ENCODE measurements at places on chromosomes 11 and 22. TPM values are rescaled to one million over a fixed set of nuclear protein-coding genes. Genes with fewer than 3 reads are reported as not detected.

- peaks cover 11% of the 10 kb centered on the region for H3K36me3 ChIP-seq
Observed at GRCh38 chr11:9851366-9851765, 187.5 kb downstream of the SWAP70 start.

DNA sequence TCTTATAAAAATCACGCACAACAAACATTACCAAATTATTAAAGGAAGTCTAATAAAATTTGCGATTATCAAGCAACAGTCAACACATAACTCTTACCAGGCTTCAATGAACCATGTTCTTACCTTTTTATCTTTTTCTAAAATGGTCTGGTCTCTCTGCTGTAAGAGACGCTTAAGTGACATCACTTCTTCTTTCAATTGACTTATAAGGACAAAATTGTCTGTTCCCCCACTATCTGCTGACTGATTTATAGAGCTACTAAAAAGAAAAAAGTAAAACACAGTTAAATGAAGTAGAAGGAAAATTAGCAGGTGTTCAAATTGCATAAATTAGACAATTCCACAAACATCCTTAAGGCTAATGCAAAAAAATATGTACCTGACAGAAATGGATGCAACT, 10.9 kb downstream of the FAM76B start:
- DNase-seq, result no peak
- H3K27me3 ChIP-seq, result no peaks in the 10 kb centered on the region
- H3K4me1 ChIP-seq, result peaks cover 36% of the 10 kb centered on the region
- peaks cover 53% of the 10 kb centered on the region for H3K36me3 ChIP-seq
- H3K4me3 ChIP-seq, result no peak overlapping the region

- H3K4me1 ChIP-seq, result peaks cover 12% of the 10 kb centered on the region
- peak; percentile 1 for DNase-seq
- peaks cover 3% of the 10 kb centered on the region for H3K27me3 ChIP-seq
- H3K4me3 ChIP-seq, result no peak overlapping the region
- peak overlapping the region; percentile 70 for H3K27ac ChIP-seq
- H3K36me3 ChIP-seq, result no peaks in the 10 kb centered on the region
Observed at GRCh38 chr11:115924744-115925567, 420.7 kb upstream of the CADM1 start.

GRCh38 chr11:61198361-61198760, 5.0 kb upstream of the PGA3 start:
- H3K4me1 ChIP-seq, result no peaks in the 10 kb centered on the region
- H3K27ac ChIP-seq, result no peak overlapping the region
- H3K27me3 ChIP-seq, result peaks cover 25% of the 10 kb centered on the region
- no peaks in the 10 kb centered on the region for H3K36me3 ChIP-seq

GRCh38 chr11:5123802-5124521, 14.2 kb downstream of the OR52A5 start:
- no peaks in the 10 kb centered on the region for H3K36me3 ChIP-seq
- H3K27ac ChIP-seq, result no peak overlapping the region
- no peak overlapping the region for H3K4me3 ChIP-seq
- H3K4me1 ChIP-seq, result no peaks in the 10 kb centered on the region
- H3K27me3 ChIP-seq, result peaks cover 2% of the 10 kb centered on the region

Gene CTR9
- 46.2 TPM for total RNA-seq

DNA sequence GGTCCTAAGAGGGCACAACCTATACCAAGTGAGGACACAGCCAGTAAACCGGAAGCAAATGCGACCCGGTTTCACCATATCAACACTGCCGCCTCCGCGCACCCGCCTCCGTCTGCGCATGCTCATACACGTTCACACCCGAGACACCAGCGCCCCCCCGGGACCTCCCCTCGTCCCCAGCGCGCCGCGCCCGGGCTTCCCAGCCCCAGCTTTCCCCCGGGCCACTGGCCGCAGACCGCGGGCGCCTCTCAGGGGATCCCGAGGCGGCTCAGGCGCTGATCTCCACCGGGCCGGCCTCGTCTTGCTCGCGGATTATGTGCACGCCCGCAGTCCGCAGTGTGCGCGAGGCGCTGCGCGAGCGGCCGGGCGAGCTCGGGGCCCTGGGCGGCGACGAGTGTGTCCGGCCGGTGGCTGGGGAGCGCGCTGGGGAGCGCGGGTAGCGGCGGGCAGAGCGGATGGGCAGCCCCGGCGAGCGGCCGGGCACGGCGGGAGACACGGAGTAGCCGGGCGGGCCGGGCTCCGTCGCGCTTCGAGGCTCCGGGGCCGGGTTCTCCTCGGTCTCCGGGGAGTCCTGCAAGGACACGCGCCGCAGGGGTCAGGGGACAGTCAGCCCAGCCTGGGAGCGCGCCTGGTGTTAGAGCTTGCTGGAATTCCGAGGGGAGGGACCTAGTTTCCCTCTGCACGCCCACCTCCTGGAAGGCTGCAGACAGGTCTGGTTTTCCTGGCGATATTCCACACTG, 2.0 kb downstream of the HEPN1 start:
- peaks cover 10% of the 10 kb centered on the region for H3K4me1 ChIP-seq
- H3K36me3 ChIP-seq, result peaks cover 2% of the 10 kb centered on the region
- H3K27me3 ChIP-seq, result peaks cover 8% of the 10 kb centered on the region
- H3K4me3 ChIP-seq, result no peak overlapping the region

Gene KRTAP5-10
- total RNA-seq, result not detected

GRCh38 chr11:71293961-71294782, 41.8 kb upstream of the SHANK2 start:
- DNase-seq, result no peak
- H3K4me3 ChIP-seq, result no peak overlapping the region

Gene SCGB2A2
- not detected for total RNA-seq

Gene IL18
- total RNA-seq, result not detected

DNA sequence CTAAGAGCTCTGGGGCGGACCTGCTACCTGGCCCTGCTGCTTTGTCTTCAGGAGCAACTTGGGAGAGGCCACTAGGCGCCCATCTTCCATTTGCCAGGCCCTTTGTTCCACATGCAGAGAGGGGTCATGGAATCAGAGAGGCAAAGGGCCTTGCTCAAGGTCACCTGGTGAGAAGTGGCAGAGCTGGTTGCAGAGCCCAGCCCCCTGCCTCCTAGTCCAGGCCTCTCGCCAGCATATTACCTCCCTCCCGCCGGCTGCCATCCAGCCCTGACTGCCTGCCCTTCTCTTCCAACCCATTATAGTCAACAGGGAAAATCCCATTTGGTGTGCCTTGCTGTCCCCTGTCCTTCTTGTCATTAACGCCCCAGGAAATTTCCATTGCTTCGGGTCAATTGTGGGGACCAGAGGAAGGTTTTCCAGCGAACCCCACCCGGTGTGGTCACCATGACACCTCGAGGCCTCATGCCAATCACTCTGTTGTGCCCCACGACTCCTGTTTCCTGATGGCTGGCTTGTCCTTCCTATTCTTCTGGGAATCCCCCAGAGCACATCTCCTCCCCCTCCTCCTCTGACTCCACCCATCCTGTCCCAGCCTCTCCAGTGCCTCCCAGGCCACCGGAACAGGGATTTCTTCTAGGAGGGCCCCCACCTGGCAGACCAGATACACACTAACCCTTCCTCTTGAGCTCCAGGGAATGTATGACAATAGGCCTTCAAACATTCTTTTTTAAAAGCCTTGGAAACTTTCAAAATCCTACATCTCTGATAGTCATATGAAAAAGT, 77.0 kb downstream of the NECTIN1 start:
- H3K4me1 ChIP-seq, result no peaks in the 10 kb centered on the region
- no peak overlapping the region for H3K27ac ChIP-seq
- no peaks in the 10 kb centered on the region for H3K36me3 ChIP-seq
- no peaks in the 10 kb centered on the region for H3K27me3 ChIP-seq

Gene GRAMD4
- total RNA-seq, result 90.6 TPM

Gene SLC22A9
- total RNA-seq, result not detected

Gene IGLL1
- total RNA-seq, result not detected

DNA sequence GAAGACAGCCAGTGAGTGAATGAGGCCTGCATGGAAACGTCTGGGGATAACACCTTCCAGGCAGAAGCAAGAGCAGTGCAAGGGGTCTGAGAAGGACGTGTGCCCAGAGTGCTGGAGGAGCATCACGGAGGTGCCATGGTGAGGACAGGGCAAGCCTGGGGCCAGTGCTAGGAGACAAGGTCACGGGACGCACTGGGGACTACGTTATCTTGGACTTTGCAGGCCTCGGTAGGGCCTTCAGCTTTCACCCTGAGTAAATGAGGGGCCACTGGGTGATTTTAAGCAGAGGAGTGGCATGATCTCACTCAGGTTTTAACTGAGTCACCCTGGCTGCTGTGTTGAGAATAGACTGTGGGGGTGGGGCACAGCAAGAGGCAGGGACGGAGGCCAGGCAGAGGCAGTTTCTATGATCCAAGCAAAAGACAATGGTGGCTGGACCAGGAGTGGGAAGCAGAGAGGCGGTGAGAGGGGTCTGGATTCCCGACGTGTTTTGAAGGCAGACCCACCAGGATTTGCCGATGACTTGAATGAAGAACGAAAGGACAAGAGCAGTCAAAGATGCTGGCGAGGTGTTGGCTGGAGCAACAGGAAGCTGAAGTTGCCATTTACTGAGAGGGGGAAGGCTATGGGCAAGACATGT, 102.7 kb upstream of the PARVA start:
- peaks cover under 1% of the 10 kb centered on the region for H3K4me1 ChIP-seq
- no peak overlapping the region for H3K27ac ChIP-seq

Gene MMP27
- total RNA-seq, result not detected

DNA sequence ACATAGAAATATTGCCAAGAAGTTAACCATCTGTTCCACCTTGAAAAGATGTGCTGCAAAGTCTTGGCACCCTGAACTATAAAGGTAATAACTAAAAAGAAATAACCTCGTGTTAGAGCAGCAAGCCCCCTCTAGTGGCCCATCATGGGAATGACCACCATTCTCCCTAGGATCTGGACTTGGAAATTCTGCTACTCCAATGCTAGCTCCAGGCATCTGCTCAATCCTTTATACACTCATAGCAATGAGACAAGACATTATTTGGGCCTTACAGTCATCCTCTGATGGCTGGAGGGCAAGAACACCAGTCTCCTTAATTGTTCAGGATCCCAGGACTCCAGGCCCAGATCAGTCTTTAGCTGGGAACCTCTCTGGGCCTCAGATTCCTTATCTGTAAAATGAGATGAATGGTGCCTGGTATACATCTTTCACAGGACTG, 76.0 kb downstream of the CWC15 start:
- peaks cover 3% of the 10 kb centered on the region for H3K27me3 ChIP-seq
- no peaks in the 10 kb centered on the region for H3K4me1 ChIP-seq
- no peaks in the 10 kb centered on the region for H3K36me3 ChIP-seq
- no peak overlapping the region for H3K4me3 ChIP-seq
- no peak overlapping the region for H3K27ac ChIP-seq

- H3K27ac ChIP-seq, result no peak overlapping the region
- no peak for DNase-seq
- H3K4me1 ChIP-seq, result peaks cover 27% of the 10 kb centered on the region
- no peaks in the 10 kb centered on the region for H3K36me3 ChIP-seq
- H3K27me3 ChIP-seq, result peaks cover 26% of the 10 kb centered on the region
- no peak overlapping the region for H3K4me3 ChIP-seq
Observed at GRCh38 chr11:33696931-33697638, 3.5 kb downstream of the C11orf91 start.

DNA sequence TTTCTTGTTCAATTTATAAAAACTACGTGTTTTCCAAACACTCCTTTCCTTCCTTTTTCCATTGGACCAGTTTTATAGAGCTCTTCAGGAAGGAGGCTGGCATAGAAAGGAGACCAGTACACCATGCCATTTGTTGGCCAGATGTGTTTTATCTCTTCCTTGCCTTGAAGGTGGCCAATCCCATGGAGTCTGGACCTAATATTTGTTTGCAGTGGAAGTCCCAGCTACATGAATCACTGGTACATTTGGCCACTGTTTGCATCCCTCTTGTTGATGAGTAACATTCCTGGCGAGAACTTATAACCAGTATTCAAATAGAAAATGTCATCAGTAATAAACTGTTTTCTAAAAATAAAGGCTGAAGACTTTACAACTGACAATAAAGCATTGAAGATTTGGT, 110.2 kb downstream of the ANO3 start:
- H3K27ac ChIP-seq, result no peak overlapping the region
- no peaks in the 10 kb centered on the region for H3K4me1 ChIP-seq
- H3K36me3 ChIP-seq, result no peaks in the 10 kb centered on the region

GRCh38 chr11:33692013-33692504, 8.6 kb downstream of the C11orf91 start:
- H3K27me3 ChIP-seq, result peaks cover 12% of the 10 kb centered on the region
- H3K36me3 ChIP-seq, result no peaks in the 10 kb centered on the region
- no peak overlapping the region for H3K27ac ChIP-seq
- no peak for DNase-seq
- peaks cover 5% of the 10 kb centered on the region for H3K4me1 ChIP-seq

GRCh38 chr11:45365961-45366618, 79.9 kb upstream of the SYT13 start:
- H3K27me3 ChIP-seq, result peaks cover 33% of the 10 kb centered on the region
- no peaks in the 10 kb centered on the region for H3K36me3 ChIP-seq
- no peak overlapping the region for H3K27ac ChIP-seq
- peaks cover 2% of the 10 kb centered on the region for H3K4me1 ChIP-seq
- no peak overlapping the region for H3K4me3 ChIP-seq

Gene TRAF6
- 10.5 TPM for total RNA-seq

Gene SPI1
- total RNA-seq, result not detected

Gene APOA1
- total RNA-seq, result not detected

Gene OR10AG1
- not detected for total RNA-seq

DNA sequence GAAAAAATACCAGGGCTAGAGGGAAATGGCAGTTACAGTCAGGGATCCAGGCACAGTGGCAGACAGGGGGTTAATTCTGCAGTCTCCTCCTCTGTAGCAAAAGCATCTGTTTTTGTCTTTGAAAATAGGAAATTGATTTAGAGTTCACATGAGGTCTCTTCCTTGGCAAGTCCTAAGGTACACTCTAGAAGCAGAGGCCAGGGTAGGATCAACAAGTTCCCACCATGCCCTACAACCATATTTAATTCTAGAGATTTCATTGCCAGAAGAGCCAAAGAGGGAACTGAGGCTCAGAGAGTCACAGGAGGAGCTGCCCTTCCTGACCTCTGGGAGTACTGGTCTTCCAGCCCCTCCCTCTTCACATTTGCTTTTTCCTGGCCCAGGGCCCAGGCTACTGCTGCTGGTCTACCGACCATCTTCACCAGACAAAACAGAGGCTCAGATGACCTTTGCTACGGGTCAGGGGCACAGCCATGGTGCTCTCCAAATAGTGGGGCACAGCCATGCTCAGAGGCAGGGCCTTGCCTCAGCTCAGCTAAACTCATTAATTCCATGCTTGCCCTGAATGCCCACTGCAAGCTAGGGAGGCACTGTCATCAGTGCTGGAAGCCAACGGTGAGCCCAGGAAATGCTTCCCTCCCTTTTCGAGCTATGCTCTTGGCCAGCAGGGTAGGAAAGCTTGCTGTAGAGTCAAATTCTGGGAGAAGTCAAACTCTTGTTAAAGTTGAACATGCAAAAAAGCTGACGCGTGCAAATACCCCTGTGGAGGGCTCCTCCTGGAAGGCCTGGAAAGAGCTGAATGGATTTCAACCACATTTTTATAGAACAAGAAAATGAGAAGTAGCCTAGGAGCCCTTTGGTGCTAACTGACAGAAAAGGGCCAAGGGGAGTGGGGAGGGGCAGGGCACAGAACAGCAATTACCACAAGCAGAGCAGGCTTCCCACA, 11.7 kb upstream of the CHRM4 start:
- H3K27me3 ChIP-seq, result no peaks in the 10 kb centered on the region
- no peak overlapping the region for H3K27ac ChIP-seq
- DNase-seq, result no peak
- H3K36me3 ChIP-seq, result peaks cover 13% of the 10 kb centered on the region

Measured in activated T-helper 1 cell treated with anti-CD3 and anti-CD28 coated beads, Interleukin-12 subunit alpha, Interleukin-12 subunit beta, Interleukin-2, Interleukin-4 antibody, amounts not matched to agents 30 ng/mL and 10 ng/mL and 1 ng/mL, durations not matched to agents 14 hours and 24 hours and 36 hours (primary cell).